Occipital lobe (tissue), 3 donors: ENCODE measurements at places on chromosomes 2 and 18. TPM values are rescaled to one million over a fixed set of nuclear protein-coding genes. Genes with fewer than 3 reads are reported as not detected.

GRCh38 chr2:190972846-190973245 lies 41.1 kb downstream of the STAT1 start:
- DNase-seq: no peak

DNA sequence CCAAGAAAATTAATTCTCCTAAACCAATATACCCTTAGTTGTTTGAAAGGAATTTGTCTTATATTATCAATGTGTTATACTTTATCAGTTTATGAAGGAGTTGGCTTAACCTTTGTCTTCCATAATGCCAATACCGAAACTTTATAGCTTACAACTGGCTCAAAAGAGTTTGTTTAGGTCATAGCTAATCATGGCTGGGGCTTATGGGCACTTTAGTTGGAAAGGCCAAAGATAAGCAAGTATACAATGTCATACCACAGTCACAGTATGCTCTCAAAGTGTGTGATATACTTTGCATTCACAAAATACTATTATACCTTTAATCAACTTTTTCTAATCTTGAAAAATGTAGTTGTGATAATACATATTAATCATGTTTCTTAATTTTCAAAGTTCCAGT lies 2.3 kb downstream of the KLHL41 start:
- DNase-seq: no peak

DNA sequence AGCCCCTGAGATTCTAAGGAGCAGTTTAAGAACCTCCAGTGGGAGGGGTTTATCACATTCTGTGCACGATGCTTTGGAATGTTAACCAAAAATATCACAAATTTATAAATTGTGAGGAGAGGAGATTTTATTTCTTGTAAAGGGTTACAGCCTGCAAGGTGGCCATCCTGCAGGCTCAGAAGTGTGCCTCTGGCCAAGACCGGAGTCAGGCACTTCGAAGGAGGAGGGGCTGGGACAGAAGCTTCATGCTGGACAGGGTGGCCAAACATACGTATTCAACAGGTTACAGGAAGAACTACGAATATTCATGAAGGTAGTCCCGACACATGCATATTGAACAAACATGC lies 144.1 kb upstream of the NCK2 start:
- DNase-seq: no peak

GRCh38 chr2:9781252-9781651 lies 62.0 kb upstream of the TAF1B start:
- no peak for DNase-seq

DNA sequence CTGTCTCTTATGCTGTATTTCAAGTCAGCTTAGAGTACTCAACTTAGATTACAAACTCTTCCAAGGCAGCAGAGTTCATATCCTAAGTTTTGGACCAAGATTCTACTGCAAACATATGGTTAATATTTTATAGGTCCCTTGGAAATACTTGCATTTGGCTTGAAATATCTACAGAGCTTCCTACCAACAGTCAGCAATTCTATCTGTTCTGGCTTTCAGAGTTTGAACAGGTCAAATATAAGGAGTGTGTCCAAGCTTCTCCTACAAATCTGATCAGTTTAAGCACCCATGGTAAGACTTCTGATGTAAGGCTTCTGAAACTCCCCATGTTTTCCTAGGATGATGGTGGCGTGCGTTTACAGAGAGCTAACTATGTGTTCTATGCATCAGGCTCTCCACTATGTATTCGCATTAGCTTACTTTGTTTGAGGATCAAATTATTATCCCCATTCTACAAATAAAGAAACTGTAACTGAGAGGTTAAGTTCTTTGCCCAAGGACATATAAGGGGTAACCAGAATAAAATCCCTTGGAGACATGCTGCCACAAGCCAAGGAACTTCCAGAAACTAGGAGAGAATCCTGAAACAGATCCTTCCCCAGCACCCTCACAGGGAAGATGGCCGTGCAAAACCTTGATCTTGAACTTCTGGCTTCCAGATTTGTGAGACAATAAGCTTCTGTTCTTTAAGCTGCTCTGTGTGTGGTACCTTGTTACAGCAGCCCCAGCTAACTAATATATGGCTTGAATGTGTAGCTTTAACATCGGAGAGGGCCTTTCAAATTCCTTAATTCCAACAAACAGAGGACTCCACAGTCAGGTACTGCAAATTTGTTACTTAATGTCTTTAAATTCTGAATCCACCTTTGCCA lies 55.1 kb downstream of the ATP8B1 start:
- no peak for DNase-seq

- DNase-seq: no peak
Measured at GRCh38 chr2:56244911-56245530, 61.2 kb downstream of the CCDC85A start.

GRCh38 chr18:23737578-23737977 lies 48.3 kb downstream of the LAMA3 start:
- DNase-seq: no peak

- no peak for DNase-seq
Measured at GRCh38 chr2:239596253-239596652, 195.4 kb upstream of the HDAC4 start.

- no peak for DNase-seq
Measured at GRCh38 chr2:9844576-9844975, 1.3 kb downstream of the TAF1B start.

GRCh38 chr2:101121174-101121573 lies 30.0 kb downstream of the TBC1D8 start:
- no peak for DNase-seq

GRCh38 chr18:9596226-9596625 lies 18.1 kb downstream of the PPP4R1 start:
- DNase-seq: no peak

DNA sequence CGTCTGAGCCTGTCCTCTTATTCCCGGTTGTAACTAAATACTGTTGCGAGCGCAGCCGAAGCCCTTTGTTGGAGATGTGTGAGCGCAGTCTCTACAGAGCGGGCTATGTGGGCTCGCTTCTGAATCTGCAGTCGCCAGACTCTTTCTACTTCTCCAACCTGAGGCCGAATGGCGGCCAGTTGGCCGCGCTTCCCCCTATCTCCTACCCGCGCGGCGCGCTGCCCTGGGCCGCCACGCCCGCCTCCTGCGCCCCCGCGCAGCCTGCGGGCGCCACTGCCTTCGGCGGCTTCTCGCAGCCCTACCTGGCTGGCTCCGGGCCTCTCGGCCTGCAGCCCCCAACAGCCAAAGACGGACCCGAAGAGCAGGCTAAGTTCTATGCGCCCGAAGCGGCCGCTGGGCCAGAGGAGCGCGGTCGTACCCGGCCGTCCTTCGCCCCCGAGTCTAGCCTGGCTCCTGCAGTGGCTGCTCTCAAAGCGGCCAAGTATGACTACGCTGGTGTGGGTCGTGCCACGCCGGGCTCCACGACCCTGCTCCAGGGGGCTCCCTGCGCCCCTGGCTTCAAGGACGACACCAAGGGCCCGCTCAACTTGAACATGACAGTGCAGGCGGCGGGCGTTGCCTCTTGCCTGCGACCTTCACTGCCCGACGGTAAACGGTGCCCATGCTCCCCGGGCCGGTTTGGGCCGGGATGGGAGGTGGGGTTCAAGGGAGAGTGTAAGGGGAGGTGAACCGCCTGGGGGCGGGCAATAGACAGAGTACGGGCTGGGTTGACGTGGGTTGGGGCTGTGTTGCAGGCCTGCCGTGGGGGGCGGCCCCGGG lies at the start of gene HOXD12:
Gene HOXD12, plus strand, starts transcription at position 68 of the 819 bp plus-strand sequence. Its CDS starts 7 bp downstream, at position 75.
- no peak for DNase-seq

DNA sequence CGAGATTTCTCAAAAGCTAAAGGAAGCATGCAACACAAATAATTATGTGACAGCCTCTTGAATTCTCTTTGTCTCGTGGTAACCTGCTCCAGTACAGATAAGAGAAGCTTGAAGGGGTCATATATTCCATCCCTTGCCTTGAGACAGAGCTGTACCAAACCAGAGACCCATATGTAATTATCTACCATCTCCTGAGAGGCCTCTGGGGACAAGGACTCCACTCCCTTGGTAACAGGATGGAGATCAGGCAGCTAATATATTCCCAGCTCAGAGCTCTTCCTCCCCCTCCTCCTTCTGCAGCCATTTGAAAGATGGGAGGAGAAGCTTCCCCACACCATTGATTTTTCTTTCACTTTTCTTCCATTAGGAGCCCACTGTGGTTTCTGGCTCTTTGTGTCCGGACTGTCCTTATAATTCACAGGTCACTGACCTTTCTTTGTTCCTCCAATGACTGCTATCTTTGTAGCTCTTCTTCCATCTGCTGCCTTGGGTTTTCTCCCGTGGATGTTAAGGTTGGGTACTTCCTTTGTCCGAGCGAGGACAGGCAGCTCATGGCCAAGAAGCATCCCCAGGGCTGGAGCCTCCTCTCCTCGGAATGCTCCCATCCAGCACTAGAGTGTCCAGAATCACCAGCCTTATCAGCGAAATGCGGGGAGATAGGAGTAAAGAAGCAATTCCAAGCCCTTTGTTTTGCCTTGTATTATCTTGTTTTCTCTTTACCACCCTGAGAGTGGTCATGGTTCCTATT lies 72.6 kb upstream of the STPG4 start:
- no peak for DNase-seq

- no peak for DNase-seq
Measured at GRCh38 chr2:75102011-75102410, 97.3 kb downstream of the TACR1 start.

GRCh38 chr18:26336572-26336971 lies 110.3 kb downstream of the TAF4B start:
- DNase-seq: no peak

DNA sequence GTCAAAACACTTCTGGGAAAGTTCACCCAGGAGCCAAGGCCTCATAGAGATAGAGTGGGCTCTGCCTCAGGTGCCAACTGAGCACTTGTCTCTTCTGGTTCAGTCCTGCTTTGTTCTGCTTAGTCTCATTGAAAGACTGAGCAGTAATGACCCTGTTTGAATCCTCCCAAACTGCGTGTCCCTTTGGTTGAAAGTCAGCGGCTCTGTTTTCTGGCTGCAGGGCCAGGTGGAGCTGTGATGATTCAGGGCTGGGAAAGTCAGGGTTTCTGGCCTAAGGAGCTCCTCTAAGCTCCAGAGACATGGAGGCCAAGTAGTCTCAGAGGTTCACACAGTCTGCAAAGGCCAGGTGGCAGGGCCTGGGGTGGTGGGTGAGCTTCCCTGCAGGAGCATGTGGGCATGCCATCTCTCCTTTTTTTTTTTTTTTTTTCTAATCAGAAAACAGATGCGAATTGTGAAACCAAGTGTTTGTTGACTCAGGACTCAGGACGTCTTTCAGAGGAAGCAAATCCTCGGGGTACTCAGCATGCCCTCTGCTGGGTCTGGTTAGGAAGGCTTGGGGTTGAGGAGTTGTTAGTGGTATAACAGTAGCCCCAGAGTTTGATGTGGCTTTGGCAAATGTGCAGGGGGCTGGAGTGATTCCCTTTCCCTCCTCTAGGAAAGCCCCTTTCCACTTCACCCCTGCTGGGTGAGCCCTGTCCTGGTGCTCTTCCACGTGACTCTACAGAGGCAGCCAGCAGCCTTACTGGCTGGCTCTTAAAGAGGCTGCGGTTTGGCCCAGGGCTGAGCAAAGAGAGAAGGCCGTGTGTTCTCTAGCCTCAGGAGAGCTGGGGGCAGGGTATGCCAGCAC lies 38.3 kb downstream of the TMEM17 start:
- DNase-seq: no peak

GRCh38 chr18:35549564-35549963 lies 32.0 kb upstream of the GALNT1 start:
- DNase-seq: no peak

GRCh38 chr2:119645173-119645855 lies 33.7 kb upstream of the TMEM177 start:
- DNase-seq: no peak

DNA sequence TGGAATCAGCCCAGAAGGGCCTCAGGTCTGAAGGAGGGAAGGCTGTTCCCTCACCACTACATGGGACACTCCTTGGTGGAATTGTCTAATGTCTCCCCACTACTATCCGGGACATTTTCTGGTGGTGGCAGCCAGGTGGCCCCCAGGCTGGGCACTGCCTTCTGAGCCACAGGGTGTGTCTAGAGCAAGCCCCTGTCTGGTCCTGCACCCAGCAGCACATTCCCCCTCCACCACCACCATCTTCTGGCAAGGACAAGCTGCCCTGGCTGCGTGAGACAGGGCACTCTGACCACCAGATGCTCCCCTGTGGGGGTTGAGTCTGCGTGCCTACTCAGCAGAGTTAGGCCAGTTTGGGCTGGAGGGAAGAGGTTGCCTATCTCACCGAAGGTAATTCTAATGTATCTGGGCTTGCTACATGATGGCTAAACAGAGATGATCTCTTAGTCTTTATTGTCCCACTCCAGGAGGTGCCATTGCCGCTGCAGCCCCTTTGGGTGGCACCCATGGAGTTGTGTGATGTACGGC lies 106.3 kb downstream of the PLB1 start:
- DNase-seq: no peak

DNA sequence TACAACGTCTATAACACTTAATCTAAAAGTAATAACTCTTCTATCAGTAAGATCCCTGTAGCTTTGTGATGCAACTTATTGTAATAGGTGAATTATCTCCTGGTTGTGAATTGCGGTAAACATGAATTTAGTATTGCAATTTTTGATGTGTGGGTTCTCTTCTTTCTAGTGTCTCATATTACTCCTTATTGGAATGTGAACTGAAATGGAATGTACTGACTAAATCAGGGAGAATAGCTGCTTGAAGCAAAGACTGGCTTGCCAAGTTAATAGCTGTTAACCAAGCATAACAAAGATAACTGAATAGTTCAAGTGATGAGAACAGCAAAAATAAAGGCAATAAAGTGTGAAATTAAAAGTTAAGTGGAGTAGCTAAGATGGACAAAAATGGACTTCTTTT lies 60.5 kb upstream of the TFPI start:
- DNase-seq: no peak

DNA sequence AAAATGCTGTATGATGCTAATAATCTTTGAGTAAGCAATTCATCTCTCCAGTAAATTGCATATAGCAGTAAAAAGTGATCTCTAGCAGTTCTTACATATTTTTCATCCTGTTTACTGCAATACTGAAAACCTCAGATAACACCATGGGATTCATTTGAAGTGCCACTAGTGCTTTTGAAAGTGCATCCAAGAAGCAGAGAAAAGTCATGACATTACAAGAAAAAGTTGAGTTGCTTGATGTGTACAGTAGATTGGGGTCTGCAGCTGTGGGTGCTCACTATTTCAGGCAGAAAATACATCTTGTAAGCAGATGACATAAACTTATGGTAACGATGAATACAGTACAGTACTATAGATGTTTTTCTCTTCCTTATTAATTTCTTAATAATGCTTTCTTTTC lies 1984.9 kb upstream of the LRRTM1 start:
- DNase-seq: no peak

GRCh38 chr2:64359892-64360657 lies 93.9 kb upstream of the LGALSL start:
- no peak for DNase-seq

- no peak for DNase-seq
Measured at GRCh38 chr2:129117434-129117833, 798.8 kb upstream of the HS6ST1 start.

GRCh38 chr2:67465623-67466022 lies 68.5 kb downstream of the ETAA1 start:
- DNase-seq: no peak

GRCh38 chr2:16227811-16228462 lies 287.6 kb downstream of the MYCN start:
- no peak for DNase-seq

Gene FAM168B
- total RNA-seq: 152 TPM

Gene IL1B
- total RNA-seq: 0.78 TPM

Gene CXCR1
- total RNA-seq: not detected

Gene TRMT61B
- total RNA-seq: 42.0 TPM

Gene SPAG16
- 96.4 TPM for total RNA-seq

Gene EDAR
- total RNA-seq: not detected

Gene REG3A
- total RNA-seq: not detected

Gene UGT1A5
- total RNA-seq: not detected

Gene CCDC142
- 35.6 TPM for total RNA-seq

Gene CPLX4
- total RNA-seq: not detected

Gene MERTK
- 7.2 TPM for total RNA-seq

Gene HRH4
- not detected for total RNA-seq

Gene IGFBP2
- 213 TPM for total RNA-seq

Gene CMPK2
- 10.9 TPM for total RNA-seq

Gene DLGAP1
- 80.2 TPM for total RNA-seq

Gene TGFA
- 14.2 TPM for total RNA-seq
